ENCODE measurements at places on chromosomes 4 and X.

GRCh38 chrX:124240422-124240821 is 92.0 kb upstream of the TEX13D start:
- no peak for DNase-seq

- no peak for DNase-seq
These were observed 117.3 kb upstream of the PPP3CA start for GRCh38 chr4:101464596-101464995.

DNA sequence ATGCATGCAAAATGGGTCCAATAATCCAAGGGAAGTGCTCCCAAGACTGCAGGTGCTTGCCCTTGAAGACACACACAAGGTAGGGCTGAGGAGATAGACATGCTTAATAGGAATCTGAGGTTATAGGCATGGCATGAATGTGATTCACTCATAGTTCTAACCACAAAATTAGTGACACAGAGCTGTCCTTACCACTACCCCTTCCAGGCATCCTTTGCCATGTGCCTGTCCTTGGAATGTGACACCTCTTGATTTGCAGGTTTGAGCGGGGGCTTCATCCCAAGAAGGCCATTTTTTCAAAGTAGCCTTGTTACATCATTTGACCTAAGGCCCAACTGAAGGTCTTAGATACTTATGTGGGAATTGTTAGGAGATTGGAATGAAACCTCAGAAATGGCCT is 112.5 kb downstream of the CCNG2 start:
- DNase-seq = no peak

DNA sequence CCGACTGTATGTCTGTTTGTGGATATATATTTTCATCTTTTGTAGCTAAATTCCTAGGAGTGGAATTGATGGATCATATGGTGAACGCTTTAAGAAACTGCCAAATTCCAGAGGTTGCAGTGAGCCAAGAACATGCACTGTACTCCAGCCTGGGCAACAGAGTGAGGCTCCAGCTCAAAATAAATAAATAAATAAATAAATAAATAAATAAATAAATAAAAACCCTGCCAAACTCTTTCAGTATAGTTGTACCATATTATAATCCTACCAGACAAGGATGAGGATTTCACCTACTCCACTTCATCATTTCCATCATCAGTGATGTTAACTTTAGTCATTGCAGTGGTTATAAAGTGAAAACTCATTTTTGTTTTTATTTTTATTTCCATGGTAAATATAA is 325.1 kb upstream of the ANXA10 start:
- no peak for DNase-seq

DNA sequence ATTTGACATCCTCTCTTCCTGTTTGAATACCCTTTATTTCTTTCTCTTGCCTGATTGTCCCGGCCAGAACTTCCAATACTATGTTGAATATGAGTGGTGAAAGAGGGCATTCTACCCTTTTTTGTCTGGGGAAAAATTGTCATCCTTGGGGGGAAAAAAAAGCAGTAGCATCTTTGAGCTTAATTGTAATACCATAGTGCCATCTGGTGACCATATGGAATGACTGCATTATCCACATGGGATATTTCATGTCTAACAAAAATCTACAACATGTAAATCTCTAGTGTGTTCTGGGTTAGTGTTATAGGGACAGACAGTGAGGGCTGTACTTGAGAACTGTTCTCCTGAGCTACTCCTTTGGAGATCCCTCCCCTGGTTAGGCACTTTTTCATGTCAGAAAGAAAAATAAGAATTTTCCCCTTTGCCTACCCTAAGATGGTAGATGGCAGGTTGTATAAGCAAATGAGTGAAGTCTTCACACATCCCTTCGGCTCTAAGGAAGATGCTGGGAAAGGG is 26.0 kb downstream of the CAPN6 start:
- DNase-seq = no peak

DNA sequence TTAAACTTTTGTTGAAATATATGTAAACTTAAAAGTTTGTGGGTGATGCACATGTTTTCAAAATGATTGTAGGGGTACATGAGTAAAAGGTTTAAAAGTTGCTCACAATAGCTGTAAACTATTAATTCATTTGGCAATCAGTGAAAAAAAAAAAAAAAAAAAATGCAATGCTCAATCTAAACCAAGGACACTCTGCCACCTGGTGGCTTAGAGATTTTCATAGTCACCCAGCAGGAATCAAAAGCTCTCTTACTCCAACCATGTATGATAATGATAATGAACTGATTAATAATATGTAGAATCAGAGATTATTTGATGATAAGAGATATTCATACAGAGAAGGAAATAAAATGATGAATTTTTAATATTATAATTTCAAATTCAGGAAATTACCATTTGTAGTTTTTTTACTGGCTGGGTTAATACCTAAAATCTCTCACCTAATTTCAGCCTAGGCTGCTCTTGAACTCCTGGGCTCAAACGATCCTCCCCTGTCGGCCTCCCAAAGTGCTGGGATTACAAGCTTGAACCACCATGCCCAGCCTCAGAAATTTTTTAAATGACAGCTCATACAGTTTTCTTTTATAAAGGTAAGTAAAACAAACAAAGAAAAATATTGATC is 46.9 kb upstream of the SLC25A4 start:
- no peak for DNase-seq

DNA sequence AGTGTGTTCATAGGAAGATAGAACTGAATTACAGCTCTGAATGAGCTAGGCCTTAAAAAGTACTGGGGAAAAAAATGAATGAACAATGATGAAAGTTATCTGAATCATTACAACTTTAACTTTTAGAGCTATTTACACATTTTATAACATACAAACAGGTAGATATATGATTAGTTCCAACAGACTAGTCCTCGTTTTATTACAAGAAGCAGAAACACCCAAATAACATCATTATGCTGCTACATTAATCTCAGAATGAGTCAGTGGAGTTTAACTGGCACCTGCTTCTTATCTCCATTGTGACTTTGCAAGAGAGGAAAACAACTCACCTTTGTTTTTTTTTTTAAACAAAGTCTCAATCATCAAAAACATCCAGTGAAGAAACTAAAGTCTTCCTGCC is 15.2 kb downstream of the ATP8A1 start:
- DNase-seq = no peak

GRCh38 chrX:133527415-133527814 is 112.1 kb upstream of the GPC4 start:
- DNase-seq = no peak

DNA sequence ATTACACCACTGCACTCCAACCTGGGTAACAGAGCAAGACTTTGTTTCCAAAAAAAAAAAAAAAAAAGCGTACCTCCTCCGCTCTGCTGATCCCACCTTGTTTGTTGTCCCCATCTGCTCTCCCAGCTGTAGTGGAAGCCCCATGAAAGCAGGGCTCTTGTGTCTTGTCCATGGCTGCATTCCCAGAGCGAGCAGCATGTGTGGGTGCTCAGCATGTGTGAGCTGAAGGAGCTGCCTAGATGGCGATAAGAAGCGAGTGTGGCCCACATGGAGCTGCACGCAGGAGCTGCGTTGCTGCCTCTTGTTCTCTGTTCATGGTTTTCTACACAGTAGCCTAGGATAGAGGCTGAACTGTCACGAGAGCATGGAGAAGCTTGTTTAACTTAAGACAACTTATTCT is 12.4 kb downstream of the NSD2 start:
- no peak for DNase-seq

- DNase-seq = no peak
These were observed 26.2 kb downstream of the RFC1 start for GRCh38 chr4:39339968-39340367.

DNA sequence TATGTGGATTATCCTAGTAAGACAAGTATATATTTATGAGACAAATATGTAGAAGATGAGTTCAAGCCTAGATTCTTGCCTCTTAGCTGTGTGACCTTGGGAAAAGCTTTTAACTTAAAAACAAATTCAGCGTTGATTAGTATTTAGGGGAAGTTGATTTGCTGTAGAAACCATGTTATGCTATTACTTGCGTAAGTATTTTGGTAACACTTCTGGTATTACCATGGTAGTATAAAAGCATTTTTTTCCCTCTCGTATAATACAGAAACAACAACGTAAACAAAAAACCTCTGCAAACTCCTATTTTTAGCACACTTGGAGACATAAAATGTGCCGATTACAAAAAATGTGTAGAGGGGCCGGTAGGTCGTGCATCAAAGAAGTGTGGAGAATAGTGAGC is 33.2 kb downstream of the STAG2 start:
- DNase-seq = no peak

GRCh38 chrX:8887004-8887403 is 85.8 kb upstream of the FAM9A start:
- DNase-seq = no peak

DNA sequence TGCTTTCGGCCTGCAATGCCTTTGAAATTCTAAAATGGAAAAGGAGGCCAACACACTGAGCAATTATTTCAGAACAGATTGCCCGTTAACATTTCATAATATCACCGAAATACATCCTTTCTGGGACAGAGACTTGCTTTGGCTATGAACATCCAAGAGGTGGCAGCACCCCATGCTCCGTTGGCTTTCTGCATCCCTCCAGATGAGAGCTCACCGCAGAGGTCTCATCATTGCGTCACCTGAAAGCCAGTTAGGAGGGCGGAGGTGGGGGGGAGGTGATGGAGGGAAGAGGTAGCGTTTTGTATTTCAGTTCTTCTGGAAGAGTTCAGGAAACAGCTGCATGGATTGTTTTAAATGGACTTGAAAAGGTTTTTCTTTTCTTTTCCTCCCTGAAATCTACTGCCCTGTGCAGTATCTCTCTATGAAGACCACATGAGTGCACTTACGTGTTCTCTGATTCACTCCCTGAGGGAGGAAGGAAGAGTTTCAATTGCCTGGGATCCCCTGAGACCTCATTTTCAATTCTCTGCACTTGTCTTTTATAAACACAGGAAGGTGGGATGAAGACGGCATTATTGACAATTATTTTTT is 166.8 kb upstream of the PGRMC2 start:
- DNase-seq = peak; percentile 7

DNA sequence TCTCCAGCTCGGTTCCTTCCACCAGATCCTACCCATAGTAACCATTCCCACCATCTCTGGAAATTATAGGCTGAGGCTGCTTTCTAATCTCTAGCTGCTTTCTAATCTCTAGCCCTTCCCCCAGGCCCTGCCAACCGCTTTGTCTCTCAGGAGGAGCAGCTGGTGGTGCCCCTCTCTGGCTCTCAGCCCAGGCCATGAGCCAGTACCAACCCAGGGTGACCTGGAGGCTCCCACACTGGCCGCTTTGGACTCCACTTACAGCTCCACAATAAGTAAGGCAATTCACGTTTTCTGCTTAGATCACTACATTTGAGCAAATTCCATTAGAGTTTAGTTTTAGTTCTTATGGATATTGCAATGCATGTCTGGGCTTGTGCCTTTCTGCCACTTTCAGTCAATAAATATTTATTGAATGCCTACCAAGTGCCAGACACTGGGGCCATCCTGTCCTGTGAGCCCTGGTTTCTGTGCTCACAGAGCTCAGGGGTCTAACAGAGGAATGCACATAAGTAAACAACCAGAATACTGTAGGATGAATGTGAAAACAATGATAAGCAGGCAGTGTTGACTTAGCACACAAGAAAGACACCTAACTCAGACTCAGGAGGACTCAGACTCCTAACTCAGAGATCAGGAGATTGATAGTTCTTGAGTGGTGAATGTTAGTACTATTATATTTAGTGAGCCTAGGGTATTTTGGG is 38.9 kb downstream of the SMC1A start:
- no peak for DNase-seq

DNA sequence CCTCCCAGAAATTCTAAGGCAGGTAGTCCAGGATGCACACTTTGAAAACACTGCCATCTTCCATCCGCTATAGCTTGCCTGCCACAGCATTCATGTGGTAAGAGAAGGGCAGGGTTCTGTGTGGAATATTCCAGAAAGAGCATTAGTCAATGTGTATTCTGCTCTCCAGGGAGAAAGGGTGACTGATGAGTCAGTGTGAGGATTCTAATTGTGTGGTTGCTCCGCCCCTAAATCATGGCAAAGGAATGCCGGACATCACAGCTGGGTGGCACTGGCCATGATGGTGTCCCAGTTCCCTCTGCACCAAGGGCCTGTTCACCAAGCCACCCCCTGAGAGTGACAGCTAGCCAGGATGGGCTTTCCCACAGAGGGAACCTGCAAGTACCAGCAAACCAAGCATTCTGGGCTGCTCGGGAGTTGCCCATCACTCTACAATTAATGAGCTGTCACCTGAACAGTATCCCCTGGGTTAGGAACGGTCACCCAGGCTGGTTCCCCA is 9.5 kb downstream of the IDS start:
- DNase-seq = no peak

DNA sequence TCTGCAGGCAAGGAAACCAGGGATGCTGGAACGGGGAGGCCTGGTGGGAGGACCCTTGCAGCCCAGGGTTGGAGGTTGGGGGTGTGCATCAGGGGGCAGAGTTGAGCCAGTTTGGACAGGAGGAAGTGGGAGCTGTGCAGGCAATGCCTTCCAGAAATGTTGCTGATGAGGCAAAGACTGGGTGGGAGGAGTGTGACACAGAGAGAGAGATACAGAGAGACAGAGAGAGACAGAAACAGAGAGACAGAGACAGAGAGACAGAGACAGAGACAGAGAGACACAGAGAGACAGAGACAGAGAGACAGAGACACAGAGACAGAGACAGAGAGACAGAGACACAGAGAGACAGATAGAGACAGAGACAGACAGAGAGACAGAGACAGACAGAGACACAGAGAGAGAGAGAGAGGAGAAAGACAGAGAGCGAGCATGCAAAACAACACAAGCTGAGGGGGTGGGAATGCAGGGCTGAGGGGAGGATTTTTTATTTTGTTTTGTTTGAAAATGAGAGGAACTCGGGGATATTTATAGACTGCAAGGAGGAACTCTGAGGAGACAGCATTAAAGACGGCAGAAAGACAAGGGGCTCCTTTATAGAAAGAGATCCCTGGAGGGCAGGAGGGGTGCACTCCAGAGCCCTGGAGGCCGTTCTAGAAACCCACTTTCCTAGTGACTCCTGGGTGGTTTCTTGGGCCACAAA is 1.9 kb upstream of the HAUS3 start:
- no peak for DNase-seq

GRCh38 chr4:124918559-124919122 is 206.1 kb upstream of the ANKRD50 start:
- DNase-seq = no peak

DNA sequence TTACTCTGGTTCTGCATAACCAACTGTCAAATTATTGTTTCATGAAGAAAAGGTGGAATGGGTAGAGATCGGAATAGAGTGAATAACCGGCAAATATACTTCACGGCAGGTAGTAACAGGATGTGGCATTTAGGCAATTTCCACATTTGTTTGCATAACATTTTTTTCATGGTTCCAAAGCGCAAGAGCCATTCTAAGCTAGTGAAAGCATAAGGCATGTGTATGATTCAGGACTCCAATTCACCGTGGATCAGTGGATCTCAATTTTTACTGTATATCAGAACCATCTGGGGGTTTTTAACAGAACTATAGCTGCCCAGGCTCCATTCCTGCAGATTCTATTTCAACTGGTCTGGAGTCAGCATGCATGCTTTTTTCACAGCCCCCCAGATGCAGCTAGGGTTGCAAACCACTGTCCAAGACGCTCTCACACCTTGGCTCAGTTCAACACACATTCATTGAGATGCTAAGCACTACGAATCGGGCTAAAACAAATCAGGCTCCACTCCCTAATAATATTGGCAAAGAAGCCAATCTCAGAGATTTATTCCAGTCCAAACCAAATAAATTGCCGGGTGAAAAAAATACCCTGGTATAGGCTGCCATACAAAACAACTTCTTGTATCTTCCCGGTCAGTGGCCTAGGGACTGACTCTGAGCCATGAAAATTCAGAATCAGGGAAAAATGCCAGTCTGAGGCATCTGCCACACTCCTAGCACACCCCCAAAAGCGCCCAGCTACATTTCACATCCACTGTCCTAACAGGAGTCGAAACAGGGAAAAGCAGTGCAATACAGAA is 30.0 kb downstream of the AFAP1 start:
- DNase-seq = no peak

All from activated T-helper 1 cell treated with Interleukin-2 at 50 U/mL for 16 hours (primary cell).